Muscle of leg (tissue), 16 donors: ENCODE measurements at places on chromosomes 1 and 21. TPM values are rescaled to one million over a fixed set of nuclear protein-coding genes. Genes with fewer than 3 reads are reported as not detected.

Gene RXRG
- total RNA-seq: 53.0 TPM

Gene HSD3B2
- not detected for total RNA-seq

Gene OXCT2
- 0.44 TPM for total RNA-seq

Gene OLIG2
- 0.04 TPM for total RNA-seq

Gene RPE65
- 0.04 TPM for total RNA-seq

Gene TAS1R2
- total RNA-seq: not detected

Gene ANKRD34A
- 0.22 TPM for total RNA-seq

Gene NBPF9
- total RNA-seq: 21.2 TPM

Gene GBP5
- 0.44 TPM for total RNA-seq

Gene SLAMF1
- total RNA-seq: 0.04 TPM

Gene ABCB10
- total RNA-seq: 13.8 TPM

Gene ATP6V1G3
- not detected for total RNA-seq

Gene SMIM1
- 7.1 TPM for total RNA-seq

Gene PLA2G2C
- not detected for total RNA-seq

Gene SYTL1
- total RNA-seq: 0.62 TPM

Gene S100A8
- total RNA-seq: 6.6 TPM

Gene HTR6
- not detected for total RNA-seq

Gene SMPDL3B
- total RNA-seq: 0.09 TPM

Gene SYDE2
- 8.3 TPM for total RNA-seq

Gene LHX8
- total RNA-seq: 0.09 TPM

Gene SPRR5
- total RNA-seq: not detected

Gene MFSD2A
- 0.62 TPM for total RNA-seq

Gene SPRR2F
- not detected for total RNA-seq

Gene KCNJ15
- total RNA-seq: 0.27 TPM

Gene COL8A2
- 35.7 TPM for total RNA-seq

Gene PLA2G2F
- not detected for total RNA-seq

Gene NBPF6
- total RNA-seq: not detected

Gene ADGRB2
- 12.5 TPM for total RNA-seq

Gene PRAMEF2
- total RNA-seq: not detected

Gene EFNA4
- 7.5 TPM for total RNA-seq

Gene VWA1
- 32.9 TPM for total RNA-seq
